NCI-H460 (cell line): ENCODE measurements at places on chromosomes 6 and 20. TPM values are rescaled to one million over a fixed set of nuclear protein-coding genes. Genes with fewer than 3 reads are reported as not detected.

The PHACTR1 gene
- not detected in 2 replicates for total RNA-seq

The RBBP8NL gene
- total RNA-seq = not detected in 2 replicates

The RUNX2 gene
- 0.06 and 0.10 TPM in 2 replicates for total RNA-seq

The C6orf15 gene
- not detected in 2 replicates for total RNA-seq

The C6orf52 gene
- 0.81 and 1.3 TPM in 2 replicates for total RNA-seq

The PACRG gene
- total RNA-seq = 0.15 TPM in 1 of 2 replicates, not detected in the other

The GRM1 gene
- not detected in 2 replicates for total RNA-seq

The SNAP91 gene
- total RNA-seq = 0.43 and 0.67 TPM in 2 replicates

The TMEM200A gene
- not detected in 2 replicates for total RNA-seq

The CCM2L gene
- total RNA-seq = not detected in 2 replicates

The HLA-DRB1 gene
- 0.42 and 1.4 TPM in 2 replicates for total RNA-seq

The TGM3 gene
- total RNA-seq = 0.10 and 0.20 TPM in 2 replicates
